Lung microvascular endothelial cell (primary cell): ENCODE measurements at places on chromosomes 1 and 21. TPM values are rescaled to one million over a fixed set of nuclear protein-coding genes. Genes with fewer than 3 reads are reported as not detected.

GRCh38 chr21:37582590-37582989 is 216.0 kb downstream of the DYRK1A start:
- peak; percentile 80 for DNase-seq

The AGL gene
- total RNA-seq, result 5.0 and 6.3 TPM in 2 replicates

DNA sequence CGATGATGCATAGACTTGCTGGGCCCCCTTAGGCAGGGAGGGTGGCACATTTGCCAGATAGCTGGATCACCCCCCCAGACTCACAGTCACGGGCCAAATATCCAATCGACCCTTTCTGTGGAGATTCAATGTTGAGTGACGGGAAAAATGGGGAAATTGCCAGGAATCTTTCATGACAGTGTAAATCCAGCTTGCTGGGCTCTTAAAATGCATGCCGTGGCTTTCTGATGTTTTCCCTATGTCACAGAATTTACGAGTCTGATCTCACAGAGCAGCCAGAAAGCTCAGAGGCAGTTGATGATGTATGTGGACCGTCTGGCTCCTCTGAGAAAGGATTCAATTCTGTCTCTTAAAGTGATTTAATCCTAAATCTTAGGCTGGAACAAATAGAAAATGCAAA is 150.1 kb upstream of the ZNF644 start:
- DNase-seq, result no peak

The ENAH gene
- 8.9 and 12.6 TPM in 2 replicates for total RNA-seq

DNA sequence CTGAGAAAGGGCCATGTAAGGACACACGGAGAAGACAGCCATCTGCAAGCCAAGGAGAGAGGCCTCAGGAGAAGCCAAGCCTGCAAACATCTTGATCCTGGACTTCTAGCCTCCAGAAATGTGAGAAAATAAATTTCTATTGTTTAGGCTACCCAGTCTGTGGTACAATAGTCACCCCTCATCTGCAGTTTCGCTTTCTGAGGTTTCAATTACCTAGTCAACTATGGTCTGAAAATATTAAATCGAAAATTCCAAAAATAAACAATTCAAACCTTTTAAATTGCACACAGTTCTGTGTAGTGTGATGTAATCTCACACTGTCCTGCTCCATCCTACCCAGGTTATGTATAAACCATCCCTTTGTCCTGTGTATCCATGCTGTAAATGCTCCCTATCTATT is 52.6 kb downstream of the ZNF644 start:
- no peak for DNase-seq

The LCE3E gene
- not detected in 2 replicates for total RNA-seq

GRCh38 chr1:227790868-227791267 is 24.6 kb upstream of the PRSS38 start:
- DNase-seq, result no peak

DNA sequence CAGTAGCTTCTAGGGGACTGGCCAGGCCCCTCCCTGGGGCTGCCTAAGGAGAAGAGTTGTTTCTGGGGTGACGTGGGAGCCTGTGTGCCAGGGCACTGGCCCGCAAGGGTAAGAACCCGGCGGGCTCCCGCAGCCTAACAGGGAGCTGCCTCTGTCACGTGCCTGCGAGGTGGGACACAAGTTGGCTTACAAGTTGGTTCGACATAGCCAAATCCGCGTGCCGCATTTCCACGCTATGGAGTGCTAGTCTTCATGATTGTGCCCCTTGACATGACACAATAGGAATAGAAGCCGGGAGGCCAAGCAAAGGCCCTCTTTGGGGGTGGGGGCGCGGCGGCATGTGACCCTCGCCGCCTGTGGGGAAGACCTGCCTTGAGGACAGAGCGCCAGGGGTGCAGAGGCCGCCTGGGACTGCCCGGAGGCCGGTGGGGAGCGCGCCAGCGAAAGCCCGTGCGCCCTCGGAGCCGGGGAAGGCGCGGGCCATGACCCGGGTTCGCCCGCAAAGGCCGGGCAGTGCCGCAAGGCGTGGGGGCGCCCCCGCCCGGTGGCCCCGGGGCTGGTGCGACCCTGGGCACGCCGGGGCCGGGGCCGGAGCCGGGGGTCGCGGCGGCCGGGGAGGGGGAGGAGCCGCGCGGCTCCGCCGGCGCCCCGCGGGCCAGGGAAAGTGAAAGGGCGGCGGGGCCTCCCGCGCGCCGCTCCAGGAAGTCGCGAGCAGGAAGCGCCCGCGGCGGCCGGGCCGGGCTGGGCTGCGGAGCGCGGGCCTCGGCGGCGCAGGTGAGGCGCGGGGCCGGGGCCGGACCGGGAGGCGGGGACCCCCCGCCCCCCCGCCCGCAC is at the start of gene SLC37A1:
Gene SLC37A1, plus strand, starts transcription at position 702 of the 834 bp plus-strand sequence. CDS start 4,603 bp downstream, outside the sequence.
- peak; percentile 35 for DNase-seq

DNA sequence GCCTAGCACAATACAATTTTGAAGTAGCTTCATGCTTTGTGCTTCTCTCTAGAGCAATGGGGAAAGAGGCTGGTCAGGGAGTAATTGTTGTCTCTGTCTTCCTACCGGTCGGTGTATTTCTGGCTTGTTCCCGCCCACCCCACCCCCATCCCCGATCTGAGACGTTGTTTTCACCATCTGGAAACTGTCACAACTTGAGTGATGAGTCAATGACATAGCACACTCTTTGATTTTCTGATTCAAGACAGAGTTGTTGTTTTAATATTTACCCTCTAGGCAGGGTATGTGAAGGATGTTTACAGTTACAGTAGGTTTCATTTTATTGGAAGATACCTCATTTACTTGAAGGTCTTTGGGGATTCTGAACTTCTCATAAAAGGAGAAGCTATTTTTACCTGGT is 7.0 kb downstream of the IL12RB2 start:
- no peak for DNase-seq

DNA sequence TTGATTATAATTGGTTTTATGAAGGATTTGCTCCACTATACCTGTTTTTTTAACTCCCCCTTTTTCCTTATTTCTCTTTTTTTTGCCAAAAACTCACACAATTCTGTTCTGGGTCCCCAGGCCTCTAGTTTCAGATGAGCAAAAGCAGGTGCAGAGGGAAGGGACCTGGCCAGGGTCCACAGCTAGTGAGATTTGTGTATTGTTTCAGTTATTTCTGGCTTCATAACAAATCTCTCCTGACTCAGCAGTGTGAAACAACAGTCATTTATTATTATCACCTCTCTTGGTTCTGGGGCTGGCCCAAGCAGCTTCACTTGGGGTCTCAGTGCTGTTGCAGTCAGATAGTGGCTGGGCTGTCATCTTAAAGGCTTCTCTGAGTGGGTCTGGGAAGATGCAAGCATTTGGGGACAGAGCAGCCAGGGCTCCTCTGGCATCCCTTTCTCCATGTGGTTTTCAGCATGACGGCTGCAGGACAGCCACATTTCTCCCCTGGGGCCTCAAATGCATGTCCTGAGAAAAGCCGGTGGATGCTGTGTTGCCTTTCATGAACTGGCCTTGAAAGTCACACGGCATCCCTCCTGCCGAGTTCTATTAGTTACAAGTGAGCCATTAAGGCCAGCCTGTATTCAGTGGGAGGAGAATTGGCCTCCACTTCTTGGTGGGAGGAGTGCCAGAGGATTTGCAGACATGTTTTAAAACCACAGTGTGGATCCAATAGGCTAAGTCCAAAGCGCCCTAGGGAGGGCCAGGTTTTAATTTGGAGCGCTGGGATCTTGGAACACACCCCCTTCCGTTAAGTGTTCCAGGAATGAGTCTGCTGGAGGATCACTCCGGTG is 137.1 kb downstream of the CAMTA1 start:
- DNase-seq, result no peak

DNA sequence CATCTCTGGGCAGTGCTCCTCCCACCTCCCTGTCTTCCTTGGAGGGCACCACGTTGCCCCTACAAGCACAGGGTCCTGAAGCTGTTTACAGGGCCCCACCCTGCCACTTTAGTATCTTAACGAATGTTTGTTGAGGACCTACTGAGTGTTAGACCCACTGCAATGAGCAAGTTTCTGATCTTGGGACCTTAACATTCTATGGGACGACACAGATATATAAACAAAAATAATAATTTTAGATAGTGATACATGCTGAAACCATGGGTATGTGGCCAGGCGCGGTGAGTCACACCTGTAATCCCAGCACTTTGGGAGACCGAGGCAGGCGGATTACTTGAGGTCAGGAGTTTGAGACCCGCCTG is 10.1 kb downstream of the ENTREP3 start:
- DNase-seq, result no peak

DNA sequence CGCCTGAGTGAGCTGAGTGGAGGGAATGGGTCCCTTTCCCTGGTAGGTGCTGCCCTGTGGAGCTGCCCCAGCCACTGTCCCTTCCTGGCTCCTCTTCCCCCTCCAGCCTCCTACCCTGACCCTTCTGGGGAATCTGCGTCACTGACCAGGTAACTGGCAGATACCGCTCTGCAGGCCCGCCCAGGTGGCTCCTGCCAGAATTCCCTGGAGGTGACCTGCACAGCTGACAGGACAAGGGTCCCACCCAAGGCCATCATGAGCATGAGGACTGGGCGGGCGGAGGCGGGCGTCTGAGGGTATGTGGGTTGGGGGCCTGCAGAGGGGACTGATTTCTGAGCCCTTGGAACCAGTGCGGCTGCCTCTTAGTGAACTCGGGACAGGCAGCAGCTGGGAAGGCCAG is 32.5 kb downstream of the DHRS3 start:
- DNase-seq, result no peak

- no peak for DNase-seq
Observed at GRCh38 chr1:36989241-36989640, 45.1 kb downstream of the GRIK3 start.

The SPRR2F gene
- total RNA-seq, result not detected in 2 replicates

GRCh38 chr1:18482721-18483425 is 2.1 kb downstream of the KLHDC7A start:
- DNase-seq, result no peak

The OR2T1 gene
- not detected in 2 replicates for total RNA-seq

GRCh38 chr1:100699744-100700143 is 19.8 kb upstream of the VCAM1 start:
- DNase-seq, result no peak

GRCh38 chr1:2314803-2315673 is 76.3 kb downstream of the MORN1 start:
- peak; percentile 57 for DNase-seq

DNA sequence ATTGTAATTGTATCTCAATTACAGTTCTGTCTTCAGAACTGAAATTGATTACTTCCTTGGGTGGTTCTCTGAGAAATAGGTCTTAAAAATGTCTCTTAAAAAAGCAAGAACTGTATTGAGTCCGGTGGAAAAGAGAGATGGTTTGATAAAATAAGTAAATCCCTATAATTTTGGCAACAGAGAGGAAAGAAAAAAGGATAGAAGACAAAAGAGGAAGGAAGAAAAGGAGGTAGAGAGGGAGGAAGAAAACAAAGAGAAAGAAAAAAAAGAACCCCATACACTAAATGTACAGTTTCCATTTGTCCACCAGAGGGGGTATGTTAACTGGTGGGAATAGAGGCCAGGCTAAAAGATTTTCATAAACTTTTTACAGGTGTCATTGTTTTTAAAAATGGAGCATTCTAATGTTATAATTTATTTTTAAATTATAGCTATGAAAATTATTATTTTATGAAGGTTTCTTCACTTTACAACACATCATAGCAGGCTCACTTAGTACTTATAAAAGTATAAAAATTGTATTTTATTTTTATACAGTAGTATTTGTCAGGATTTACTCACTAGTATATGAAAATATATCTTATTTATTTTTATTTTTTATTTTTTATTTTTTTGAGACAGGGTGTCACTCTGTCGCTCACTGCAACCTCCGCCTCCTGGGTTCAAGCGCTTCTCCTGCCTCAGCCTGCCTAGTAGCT is 2.1 kb upstream of the UBE2T start:
- peak; percentile 62 for DNase-seq

GRCh38 chr1:163709636-163710035 is 387.9 kb downstream of the NUF2 start:
- peak; percentile 63 for DNase-seq

- no peak for DNase-seq
Observed at GRCh38 chr21:22585558-22585957, 1587.3 kb downstream of the NCAM2 start.

- DNase-seq, result no peak
Observed at GRCh38 chr21:34612557-34612956, 2.4 kb downstream of the RCAN1 start.

- DNase-seq, result no peak
Observed at GRCh38 chr21:33492571-33492970, 1.1 kb upstream of the DNAJC28 start.

DNA sequence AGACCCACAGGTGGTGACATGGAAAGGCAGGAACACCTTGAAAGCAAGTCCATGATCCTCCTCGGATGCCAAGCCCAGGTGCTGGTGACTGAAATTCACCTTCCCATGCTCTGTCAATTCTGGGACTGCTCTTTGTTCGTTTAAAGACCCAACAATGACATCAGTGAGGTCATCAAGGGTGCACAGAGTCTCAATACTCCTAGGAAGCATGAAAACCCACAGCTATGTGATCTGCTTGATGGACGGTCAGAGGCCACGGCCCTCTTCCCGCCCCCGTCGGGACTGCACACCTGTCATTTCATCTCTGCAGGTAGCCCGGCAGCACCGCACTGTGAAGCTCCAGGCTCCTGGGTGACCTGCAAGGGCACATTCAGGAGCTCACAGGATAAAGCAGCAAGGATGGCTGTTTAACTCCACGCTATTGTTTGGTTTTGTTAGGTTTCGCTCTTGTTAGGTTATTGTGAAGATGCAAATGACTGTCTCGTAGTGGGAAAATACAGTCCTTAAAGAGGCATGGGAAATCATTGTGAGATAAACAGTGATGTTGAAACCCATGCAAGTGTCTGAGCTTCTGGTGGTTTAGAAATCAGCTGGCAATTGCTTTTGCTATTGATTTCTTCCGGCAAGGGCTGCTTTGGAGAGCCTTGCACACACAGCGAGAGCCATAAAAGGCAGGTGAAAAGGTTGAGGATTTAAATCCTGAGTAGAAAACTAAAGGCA is 124.8 kb upstream of the AJAP1 start:
- DNase-seq, result no peak
